ENCODE measurements at places on chromosomes 5 and 9.

DNA sequence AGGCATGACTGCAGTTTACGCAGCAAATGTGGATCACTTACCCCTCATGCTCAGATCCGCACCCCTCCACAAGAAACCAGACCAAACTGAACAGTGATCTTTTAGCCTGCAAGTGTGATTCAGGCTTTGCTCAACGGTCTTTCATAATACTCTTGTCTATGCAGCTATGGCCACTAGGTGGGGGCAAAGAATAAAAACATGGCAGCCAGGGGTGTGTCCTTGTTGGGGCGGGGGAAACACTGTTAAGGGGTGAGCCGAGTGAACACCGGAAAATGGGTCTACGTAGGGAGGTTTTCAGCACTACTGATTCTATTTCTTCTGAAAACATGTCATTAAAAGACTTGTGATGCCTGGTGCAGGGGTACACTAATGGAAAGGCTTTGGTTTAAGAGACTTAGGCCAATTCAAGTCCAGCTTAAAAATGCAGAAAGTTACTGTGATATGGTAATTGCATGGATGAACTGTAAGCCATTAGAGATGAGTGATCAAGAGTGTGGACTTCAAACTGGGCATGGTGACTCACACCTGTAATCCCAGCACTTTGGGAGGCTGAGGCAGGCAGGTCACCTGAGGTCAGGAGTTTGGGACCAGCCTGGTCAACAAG lies 49.9 kb upstream of the GPR151 start:
- DNase-seq = peak; percentile 1

- no peak for DNase-seq
Observed at GRCh38 chr5:137699336-137700281, 36.3 kb downstream of the KLHL3 start.

GRCh38 chr9:7316166-7316795 lies 483.3 kb downstream of the DMAC1 start:
- no peak for DNase-seq

DNA sequence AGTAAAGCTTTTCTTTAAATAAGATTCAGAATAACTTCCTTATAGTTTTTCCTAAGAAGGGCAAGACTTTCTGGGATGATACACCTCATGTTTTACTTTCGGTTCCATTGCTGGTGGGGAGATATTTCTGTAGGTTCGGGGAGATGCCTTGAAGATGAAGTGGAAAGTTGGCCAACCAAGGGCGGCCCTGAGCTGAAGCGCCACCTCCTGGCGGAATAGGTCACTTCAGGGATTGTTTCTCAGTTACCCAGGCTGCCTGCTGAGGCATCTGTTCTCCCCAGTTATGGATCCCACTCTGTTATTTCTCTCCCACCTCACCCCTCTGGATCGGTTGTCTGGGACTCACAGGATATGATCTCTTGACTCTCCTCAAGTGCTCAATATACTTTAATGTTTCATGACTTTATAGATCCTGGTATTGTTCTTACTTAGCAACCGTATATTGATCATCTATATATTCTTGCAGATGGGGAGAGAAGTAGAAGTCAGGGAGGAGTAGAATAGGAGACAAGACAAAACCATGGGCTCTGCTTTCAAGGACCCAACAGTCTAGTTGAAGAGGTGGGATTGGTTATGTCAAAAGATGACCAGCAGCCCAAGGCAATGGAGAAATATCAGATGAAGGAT lies 23.4 kb downstream of the MEGF10 start:
- DNase-seq = peak; percentile 25

DNA sequence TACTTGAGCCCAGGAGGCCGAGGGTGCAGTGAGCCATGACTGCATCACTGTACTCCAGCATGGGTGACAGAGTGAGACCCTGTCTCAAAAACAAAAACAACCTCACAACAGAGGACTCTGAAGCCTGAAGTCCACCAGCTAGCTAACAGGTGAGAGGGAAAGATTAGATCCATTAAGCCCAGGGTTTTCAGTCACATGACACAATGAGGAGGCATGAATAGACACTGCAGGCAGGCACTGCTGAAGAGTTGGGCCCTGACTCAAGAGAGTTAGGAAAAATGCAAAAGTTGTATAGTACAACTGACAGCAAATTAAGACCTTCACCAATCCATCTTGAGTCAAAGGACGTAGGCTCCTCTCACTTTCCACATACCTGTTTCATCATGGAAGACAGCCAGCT lies 64.9 kb downstream of the IARS1 start:
- DNase-seq = no peak

DNA sequence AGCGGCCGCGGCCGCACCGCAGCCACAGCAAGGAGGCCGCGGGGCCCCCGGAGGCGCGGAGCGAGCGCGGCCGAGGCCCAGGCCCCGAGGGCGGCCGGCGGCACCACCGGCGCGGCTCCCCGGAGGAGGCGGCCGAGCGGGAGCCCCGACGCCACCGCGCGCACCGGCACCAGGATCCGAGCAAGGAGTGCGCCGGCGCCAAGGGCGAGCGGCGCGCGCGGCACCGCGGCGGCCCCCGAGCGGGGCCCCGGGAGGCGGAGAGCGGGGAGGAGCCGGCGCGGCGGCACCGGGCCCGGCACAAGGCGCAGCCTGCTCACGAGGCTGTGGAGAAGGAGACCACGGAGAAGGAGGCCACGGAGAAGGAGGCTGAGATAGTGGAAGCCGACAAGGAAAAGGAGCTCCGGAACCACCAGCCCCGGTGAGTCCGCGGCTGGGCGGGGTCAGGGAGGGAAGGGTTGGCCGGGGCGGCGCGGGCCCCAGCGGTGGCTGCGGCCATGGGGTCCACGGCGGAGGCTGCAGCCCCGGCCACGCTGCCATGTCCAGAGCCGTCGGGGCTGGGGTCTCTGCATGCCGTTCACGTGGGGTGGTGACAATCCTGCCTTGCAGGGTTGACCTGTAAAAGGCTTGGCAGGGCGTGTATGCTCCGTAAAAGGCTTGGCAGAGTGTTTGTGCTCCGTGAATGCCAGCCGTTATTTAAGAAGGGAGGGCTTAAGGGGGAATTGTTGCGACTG lies 146.0 kb downstream of the CACNA1B start:
- no peak for DNase-seq

- no peak for DNase-seq
Observed at GRCh38 chr5:65480306-65480865, 1.3 kb downstream of the ADAMTS6 start.

GRCh38 chr9:81058782-81059181 lies 630.6 kb downstream of the TLE1 start:
- no peak for DNase-seq

DNA sequence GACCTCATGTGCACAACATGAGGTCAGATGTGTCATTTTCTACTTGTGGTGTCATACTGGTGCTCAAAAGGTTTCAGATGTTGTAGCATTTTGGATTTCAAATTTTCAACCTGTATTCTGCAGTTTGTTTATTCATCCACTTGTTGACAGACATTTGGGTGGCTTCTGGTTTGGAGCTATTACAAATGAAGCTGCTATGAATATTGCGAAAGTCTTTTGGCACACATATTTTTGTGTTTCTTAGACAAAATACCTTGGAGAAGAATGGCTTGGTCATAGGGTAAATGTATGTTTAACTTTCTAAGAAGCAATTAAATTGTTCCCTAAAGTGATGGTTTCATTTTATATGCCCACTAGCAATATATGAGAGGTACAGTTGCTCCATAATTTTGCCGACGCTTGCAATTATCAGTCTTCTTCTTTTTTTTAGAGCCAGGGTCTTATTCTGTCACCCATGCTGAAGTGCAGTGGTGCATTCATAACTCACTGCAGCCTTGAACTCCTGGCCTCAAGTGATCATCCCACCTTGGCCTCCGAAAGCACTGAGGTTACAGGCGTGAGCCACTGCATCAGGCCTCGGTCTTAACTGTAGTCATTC lies 70.7 kb upstream of the TRPC7 start:
- no peak for DNase-seq

- no peak for DNase-seq
Observed at GRCh38 chr5:29005386-29005785, 1967.0 kb upstream of the CDH9 start.

GRCh38 chr9:89473762-89474469 lies 24.0 kb downstream of the SEMA4D start:
- DNase-seq = no peak

DNA sequence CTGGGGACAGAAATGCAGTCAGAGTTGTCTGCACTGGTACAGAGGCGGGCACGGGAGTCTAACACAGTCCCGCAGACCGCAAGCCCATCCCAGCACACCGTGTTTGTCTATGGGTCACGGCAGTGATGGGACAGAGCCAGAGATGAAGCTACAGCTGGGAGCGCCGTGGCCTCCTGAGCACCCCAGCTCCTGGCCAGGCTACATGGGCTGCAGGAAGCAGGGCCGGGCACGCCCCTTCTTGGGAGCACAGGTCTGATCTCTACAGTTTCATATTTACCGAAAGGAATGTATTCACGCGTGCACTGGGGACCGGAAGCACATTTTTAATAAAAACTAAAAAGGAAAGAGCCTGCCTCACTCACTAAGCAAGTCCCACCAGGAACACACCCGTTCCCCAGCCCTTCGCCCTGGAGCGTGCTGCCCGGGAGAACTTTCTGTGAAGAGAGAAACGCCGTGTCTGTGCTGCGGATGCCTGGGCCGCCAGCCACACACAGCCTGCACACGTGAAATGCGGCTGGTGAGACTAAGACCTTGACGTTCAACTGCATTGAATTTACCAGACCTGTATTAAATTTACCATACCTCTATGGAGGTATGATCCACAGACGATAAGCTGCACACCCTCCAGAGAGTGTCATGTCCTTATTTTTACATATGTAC lies 81.1 kb downstream of the VAV2 start:
- DNase-seq = no peak

DNA sequence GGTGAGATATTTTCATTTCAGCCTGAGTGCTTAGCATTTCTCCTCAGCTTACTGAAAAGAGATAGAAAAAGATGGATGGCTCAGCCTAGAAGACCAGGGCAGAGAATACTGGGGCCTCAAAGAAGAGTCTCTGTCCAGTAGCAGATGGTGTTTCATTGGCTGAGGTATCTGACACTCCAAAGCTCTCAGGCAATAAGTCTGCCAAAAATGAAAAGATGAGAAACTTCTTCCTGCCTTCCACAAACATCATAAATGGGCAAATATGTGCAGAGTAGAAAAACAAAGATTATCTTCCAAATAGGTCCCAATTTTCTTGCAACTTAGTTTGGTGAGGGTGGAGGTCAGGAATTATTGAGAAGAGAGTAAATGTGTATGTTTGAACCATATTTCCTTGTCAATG lies 87.4 kb upstream of the ICE1 start:
- DNase-seq = no peak

DNA sequence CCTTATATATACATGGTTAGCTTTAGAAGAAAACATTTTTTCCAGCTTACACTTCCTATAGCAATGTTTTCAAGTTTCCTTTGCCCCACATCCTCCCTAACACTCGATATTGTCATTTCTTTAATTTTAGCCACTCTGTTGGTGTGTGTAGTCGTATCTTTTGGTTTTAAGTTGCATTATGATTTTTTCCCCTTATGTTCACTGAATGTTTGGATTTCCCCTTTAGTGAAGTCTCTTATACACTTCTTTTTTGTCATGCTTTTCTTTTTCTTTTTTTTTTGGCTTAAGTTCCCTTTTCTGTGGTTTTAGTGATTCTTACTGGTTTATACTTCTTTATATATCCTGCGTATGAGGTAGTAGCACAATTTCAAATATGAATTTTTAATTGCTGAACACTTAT lies 58.8 kb downstream of the KDM4C start:
- no peak for DNase-seq

DNA sequence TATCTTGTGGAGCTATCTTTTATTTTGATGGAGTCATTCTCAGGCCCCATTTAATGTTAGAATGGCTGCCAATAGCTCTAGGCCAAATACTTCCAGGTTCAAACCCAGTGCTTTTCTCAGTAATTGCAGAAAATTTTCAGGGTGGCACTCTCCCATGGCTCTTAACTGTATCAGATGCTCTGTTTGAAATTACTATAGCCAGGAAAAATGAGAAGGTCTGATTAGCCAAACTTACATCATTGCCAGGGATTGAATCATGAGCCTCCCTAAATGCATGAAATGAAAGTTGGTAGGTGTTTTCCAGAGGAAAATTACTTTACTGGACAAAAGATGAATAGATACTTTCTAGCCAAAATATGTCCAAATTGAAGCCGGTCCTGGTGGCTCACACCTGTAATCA lies 404.8 kb downstream of the MAT2B start:
- DNase-seq = no peak

- no peak for DNase-seq
Observed at GRCh38 chr5:176355400-176356178, 6.0 kb downstream of the KIAA1191 start.

- no peak for DNase-seq
Observed at GRCh38 chr5:91052977-91053740, 330.0 kb downstream of the ARRDC3 start.

GRCh38 chr9:69131682-69132081 lies 42.4 kb upstream of the TJP2 start:
- DNase-seq = no peak

- DNase-seq = no peak
Observed at GRCh38 chr9:14715102-14715501, 7.4 kb downstream of the CER1 start.

DNA sequence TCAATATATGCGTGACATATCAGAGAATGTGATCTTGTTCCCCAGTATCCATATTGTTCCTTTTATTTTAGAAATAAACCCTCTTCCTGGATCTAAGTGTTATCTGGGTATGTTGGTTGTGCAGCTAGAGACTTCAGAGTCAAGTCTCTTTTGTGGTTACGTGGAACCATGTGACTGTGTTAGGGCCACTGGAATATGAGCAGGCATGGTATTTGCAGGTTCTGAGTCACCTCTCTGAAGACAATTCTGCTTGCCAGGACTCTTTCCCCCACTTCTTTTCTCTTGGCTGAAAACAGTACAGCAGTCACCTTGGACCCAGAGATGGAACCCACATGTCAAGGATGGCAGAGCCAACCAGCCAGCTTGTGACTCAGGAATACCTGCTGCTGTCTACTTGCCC lies 59.7 kb downstream of the ATP10B start:
- DNase-seq = no peak

DNA sequence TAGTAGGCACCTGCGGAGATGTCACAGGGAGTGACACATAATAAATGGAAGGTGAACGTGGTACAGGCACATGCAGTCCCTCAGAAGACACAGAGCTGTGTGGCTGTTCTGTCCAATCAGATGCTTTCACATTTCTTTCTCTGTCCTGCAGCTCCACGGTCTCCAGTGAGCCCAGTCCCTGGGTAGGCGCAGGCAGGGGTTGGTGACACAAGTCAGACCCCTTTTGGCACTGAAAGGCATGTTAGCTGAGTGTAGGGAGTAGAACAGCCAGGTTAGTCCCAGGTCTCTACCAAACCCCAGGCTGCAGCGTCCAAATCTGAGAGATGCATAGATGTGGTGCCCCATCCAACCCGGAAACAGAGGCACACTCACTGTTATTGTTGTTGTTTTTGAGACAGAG lies 2.8 kb downstream of the SLC31A2 start:
- DNase-seq = no peak

DNA sequence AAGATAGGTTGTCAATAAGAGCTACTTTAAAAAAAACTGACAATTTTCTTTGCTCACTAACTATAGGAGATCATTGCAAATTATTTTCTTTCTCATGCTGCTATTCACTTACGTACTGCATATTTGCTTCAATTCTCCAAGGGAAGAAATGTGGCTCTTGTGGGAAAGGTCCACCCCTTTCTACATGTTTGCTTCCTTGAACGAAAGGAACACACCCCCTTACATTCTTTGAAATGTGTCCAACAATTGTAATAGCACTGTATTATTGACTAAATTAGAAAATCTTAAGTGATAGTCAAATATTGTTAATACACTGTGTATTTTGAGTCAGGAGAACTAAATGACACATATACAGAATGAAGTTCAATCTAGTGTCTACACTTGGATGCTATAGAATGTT lies 5.2 kb downstream of the MEF2C start:
- no peak for DNase-seq

GRCh38 chr9:6788162-6789016 lies 30.6 kb downstream of the KDM4C start:
- no peak for DNase-seq

- no peak for DNase-seq
Observed at GRCh38 chr9:116647515-116647809, 39.6 kb upstream of the TRIM32 start.
